ENCODE measurements at places on chromosomes 16 and 17.

DNA sequence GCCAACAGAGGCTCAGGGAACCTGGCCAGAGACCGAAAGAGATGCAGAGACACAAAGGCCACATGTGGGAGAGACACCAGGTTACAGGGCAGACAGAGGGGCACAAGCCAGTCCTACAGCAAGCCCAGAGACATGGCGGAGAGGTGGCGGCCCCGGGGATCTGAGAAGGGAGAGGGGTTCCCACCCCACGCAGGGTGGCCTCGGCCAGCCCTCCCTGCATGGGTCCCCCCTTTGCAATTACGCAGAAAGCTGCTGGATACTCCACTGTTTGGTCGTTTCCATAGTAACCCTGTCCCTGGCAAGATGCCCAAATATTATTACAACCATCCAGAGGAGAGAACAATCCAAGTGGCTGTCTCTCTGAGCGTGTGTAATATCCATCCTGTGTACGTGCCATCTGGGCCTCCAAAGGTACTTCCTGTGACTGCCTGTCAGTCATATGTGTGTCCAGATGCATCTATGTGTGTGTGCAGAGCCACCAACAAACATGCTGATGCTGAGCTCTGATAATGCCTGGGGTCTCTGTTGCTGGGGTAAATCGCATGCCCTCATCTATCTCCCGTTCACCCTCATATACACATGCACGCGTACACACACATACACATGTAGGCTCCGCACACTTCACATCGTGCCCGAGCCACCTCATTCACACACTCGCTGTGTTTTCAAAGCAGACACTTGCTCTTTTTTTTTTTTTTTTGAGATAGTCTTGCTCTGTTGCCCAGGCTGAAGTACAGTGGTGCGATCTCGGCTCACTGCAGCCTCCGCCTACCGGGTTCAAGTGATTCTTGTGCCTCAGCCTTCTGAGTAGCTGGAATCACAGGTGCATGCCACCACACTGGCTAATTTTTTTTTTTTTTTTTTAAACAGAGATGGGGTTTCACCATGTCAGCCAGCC is 5.5 kb downstream of the PCGF2 start:
- DNase-seq, result no peak

- no peak for DNase-seq
Observed at GRCh38 chr17:68152161-68152571, 95.7 kb upstream of the AMZ2 start.

DNA sequence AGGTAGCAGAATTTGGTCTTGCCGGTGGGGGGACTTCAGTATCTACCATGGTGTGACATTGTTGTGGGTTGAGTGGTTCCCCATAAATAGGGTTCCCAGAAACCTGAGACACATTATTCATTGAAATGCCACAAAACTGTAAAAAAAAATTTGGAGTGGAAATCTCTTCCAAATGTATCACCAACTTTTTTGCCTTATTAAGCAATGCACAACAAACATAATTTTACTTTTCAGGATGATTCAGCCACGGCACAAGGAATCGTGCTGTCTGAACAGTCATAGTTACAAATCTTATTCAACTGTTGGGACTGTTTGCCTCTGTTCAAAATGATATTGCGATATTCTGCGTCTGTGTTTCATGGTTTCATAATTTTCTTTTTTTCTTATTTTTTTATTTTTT is 181.2 kb downstream of the NTN1 start:
- no peak for DNase-seq

DNA sequence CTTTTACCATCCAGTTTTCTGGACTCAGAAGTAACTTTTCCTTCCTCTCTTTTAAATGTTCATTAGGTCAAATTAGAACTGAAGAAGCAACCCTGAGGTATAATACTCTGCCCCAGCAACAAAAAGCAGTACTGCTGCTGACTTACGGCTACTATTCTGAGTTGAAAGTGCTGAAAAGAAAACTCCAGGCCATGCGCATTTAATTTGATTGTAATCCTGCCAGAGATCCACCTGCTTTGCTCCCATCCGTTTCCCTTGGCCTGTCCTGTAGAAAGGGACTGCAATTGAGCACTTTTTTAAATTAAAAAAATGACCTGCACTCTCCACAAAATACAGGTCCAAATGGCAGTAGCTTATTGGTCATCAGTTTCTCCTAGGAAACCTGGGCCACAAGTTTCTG is 61.6 kb downstream of the PITPNC1 start:
- DNase-seq, result no peak

- no peak for DNase-seq
Observed at GRCh38 chr16:3654249-3654991, at the start of gene DNASE1. DNASE1 (plus strand) TSS chr16:3654691; CDS start chr16:3655374, 683 bp downstream.

DNA sequence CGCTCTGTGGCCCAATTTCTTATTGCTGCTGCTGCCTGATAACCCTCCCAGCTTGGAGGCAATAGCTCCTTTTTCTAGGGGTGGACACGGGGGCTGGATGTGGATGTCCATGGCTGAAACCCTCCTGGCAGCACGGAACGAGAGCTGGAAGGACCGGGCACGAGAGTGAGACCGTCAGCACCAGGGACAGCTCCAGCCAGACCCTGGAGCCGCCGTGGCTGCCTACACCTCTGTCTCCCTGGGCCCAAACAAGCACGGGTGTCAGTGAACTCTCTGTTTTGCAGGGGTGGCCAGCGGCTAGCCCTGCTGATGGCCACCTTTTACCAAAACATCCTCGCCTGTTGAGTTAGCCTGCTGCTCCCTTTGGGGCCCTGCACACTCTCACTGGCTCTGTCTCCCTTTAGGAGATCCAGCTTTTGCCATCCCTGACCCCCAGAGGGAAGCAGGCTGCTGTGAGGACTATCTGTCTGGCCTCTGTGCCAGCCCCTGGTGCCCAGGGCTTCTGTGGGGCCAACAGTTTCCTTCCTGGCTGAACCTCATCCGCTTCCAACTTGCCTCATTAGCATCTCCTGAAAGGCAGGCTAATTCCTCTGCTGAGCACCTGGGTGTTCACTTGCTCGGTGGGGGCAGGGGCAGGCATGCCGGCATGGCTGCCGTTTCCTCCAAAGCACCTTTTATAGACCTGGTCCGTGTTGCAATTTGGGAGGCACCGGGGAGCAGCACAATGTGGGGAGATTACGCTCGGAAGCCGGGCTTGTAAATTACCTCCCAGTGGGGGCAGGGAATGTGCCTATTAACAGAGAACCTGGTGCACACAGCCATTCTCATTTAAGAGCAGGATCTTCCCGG is 118.1 kb downstream of the ENGASE start:
- no peak for DNase-seq

DNA sequence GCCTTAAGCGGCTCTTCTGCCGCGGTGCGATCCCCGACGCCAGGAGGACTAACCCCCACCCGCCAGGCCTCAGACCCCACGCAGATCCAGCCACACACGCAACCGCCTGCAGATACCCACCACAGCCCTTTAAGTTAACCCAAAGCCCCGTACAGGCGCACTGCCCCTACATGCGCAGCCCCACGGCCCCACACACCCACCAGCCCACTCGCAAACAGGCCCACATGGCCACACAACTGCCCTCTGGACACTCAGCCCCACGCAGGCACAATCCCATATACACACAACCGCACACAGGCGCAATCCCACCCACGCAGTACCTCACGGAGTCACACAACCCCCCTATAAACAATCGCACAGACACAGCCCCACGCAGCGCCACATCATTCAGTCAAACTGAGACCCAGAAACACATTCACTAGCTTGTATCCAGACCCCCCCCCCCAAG is 41.7 kb downstream of the RAI1 start:
- no peak for DNase-seq

GRCh38 chr17:17810084-17810894 is 26.5 kb downstream of the SREBF1 start:
- DNase-seq, result no peak

- DNase-seq, result no peak
Observed at GRCh38 chr16:65176603-65177002, 54.7 kb upstream of the CDH11 start.

DNA sequence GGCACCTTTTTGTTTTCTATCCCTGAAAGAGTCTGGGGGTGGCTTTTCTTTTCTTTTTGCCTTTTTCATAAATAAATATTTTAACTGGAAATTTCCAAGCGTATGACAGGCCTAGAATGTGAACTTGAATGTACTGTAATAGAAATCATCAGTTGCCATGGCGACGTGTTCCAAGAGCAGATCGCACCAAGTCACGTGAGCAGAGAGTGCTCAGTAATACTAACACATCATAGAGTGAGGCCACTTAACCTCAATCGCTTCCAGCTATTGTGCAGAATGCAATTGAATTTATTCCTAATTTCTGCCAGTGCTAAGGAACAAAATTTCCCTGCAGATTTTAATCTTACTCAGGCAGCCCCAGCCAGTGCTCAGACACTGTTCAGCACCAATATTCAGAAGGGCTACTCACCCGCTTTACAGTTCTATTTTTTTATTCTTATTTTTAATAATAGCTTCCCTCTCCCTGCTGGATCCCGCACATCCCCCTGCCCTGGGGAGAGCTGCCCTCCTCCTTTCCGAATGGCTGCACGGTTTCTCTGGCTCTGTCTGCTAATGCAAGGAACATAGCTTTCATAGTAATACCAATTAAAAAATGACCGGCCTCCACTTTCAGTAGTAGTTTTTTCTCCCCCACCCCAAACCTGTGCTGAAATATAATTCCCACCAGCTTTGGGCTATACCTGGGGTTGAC is 26.2 kb upstream of the PMFBP1 start:
- peak; percentile 22 for DNase-seq

- DNase-seq, result no peak
Observed at GRCh38 chr16:55876854-55877253, 1.7 kb upstream of the CES5A start.

DNA sequence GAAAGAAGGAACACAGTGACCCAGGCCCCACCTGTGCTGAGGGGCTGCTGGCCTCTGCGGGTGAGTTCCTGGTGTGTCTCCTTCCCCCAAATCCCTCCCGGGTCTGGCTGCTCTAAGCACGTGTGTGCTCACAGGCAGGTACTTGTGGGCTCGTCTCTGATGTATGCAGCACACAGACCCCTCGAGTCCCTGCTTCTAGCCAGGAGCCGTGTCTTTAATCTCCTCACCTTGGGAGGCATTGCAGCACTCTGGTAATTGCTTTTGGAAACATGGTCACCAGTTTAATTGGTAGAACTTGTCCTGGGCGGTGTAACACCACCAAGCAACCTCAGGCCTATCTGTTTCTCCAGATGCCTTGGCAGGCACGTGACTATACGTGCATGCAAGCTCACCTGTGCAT is 8.8 kb upstream of the RPL38 start:
- DNase-seq, result no peak
